ENCODE measurements at places on chromosomes 16 and 17. TPM values are rescaled to one million over a fixed set of nuclear protein-coding genes. Genes with fewer than 3 reads are reported as not detected.

SCN4A gene
- total RNA-seq = not detected

G6PC1 gene
- not detected for total RNA-seq

RUNDC3A gene
- 0.34 TPM for total RNA-seq

CNTNAP4 gene
- total RNA-seq = not detected

MYH8 gene
- not detected for total RNA-seq

STX1B gene
- total RNA-seq = 0.77 TPM

BLTP2 gene
- 154 TPM for total RNA-seq

LPO gene
- 0.54 TPM for total RNA-seq

EPX gene
- total RNA-seq = not detected

ITGB4 gene
- 50.8 TPM for total RNA-seq

CARD14 gene
- total RNA-seq = 1.3 TPM

PIRT gene
- not detected for total RNA-seq

SOX9 gene
- 46.2 TPM for total RNA-seq

GRAP gene
- total RNA-seq = not detected

KRT32 gene
- not detected for total RNA-seq

KRT16 gene
- not detected for total RNA-seq

RASL10B gene
- total RNA-seq = 13.3 TPM

HID1 gene
- 30.4 TPM for total RNA-seq

RILP gene
- total RNA-seq = 4.2 TPM

FGF11 gene
- 0.91 TPM for total RNA-seq

TMIGD1 gene
- not detected for total RNA-seq

ACD gene
- 46.1 TPM for total RNA-seq

GRIN2A gene
- 0.54 TPM for total RNA-seq

LPCAT2 gene
- 25.2 TPM for total RNA-seq

KRTAP2-3 gene
- total RNA-seq = 4.9 TPM

SULT1A1 gene
- total RNA-seq = 8.9 TPM

C17orf107 gene
- total RNA-seq = 1.0 TPM

FA2H gene
- 21.3 TPM for total RNA-seq

CSF3 gene
- total RNA-seq = not detected

ANKRD40CL gene
- total RNA-seq = 11.4 TPM

NUDT7 gene
- 4.3 TPM for total RNA-seq

OR2C1 gene
- total RNA-seq = not detected

ASPSCR1 gene
- total RNA-seq = 59.2 TPM

GAS7 gene
- 0.34 TPM for total RNA-seq

SPG7 gene
- 159 TPM for total RNA-seq

USP7 gene
- 139 TPM for total RNA-seq

RAP1GAP2 gene
- total RNA-seq = 45.3 TPM

VPS4A gene
- 42.4 TPM for total RNA-seq

GP1BA gene
- total RNA-seq = not detected

PPP1R1B gene
- total RNA-seq = not detected

PABPN1L gene
- total RNA-seq = not detected

C17orf78 gene
- not detected for total RNA-seq

RND2 gene
- 1.2 TPM for total RNA-seq

ADGRG1 gene
- total RNA-seq = 195 TPM

MRC2 gene
- 5.7 TPM for total RNA-seq

Measured in Caco-2 (cell line).